NCI-H1048 (cell line): ENCODE measurements at places on chromosomes 12 and 14.

GRCh38 chr12:14167005-14167628, 185.7 kb upstream of the GRIN2B start:
- peak; percentile 24 for DNase-seq

DNA sequence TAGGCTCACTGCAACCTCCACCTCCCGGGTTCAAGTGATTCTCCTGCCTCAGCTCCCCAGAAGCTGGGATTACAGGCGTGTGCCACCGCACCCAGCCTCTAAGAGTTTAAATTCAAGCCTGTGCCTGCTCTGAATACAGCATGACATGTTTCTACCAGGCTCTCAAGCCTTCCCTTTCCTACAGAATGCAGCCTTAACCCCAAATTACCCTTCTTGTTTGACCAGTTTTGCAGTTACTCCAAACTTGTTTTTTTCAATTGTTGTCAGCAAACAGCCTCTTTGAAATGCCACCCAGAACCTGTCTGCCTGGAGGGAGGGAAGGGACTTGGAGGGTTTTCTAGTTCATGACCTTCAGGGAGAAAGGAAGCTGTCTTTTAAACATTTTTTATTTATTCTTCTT, 15.4 kb downstream of the GLTP start:
- no peak for DNase-seq

DNA sequence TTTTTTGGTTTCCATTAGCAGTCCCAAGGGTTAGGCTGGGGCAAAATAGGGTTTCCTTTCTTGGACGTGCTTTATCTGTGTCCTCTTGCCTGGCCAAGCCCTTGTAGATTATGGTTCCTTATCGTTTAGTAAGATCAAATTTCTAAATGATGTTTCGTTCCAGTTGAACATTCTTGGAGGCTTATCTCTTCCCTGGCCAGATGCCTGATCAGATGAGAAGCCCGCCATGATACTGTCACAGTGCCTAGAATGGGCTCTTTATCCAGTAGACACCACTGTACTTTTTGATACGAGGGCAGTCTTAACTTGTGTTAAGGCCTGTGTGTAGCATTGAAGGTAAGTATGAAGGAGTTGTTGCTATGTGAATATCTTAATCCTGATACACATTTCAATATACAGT, 76.1 kb upstream of the TMEM263 start:
- no peak for DNase-seq

DNA sequence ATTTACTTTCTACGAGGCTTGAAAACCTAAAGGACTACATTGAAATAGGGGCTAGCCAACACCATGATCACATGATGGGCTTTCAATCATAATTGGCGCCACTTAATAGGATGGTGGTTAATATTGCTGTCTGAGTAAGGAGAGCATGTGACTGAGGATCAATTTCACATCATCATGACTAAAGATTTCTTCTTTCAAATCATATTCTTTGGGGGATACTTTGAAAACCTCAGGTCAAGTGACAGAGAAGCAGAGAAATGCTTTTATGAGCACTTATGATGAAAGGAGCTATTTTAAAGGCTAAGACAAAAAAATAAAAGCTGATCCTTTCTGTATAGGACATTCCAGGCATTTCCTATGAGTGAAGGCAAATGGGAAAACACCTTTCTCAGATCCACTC, 42.9 kb upstream of the KRAS start:
- no peak for DNase-seq

- no peak for DNase-seq
Measured at GRCh38 chr12:106801167-106801708, 26.8 kb downstream of the RIC8B start.

GRCh38 chr12:9084417-9084816, 31.3 kb downstream of the A2M start:
- no peak for DNase-seq

DNA sequence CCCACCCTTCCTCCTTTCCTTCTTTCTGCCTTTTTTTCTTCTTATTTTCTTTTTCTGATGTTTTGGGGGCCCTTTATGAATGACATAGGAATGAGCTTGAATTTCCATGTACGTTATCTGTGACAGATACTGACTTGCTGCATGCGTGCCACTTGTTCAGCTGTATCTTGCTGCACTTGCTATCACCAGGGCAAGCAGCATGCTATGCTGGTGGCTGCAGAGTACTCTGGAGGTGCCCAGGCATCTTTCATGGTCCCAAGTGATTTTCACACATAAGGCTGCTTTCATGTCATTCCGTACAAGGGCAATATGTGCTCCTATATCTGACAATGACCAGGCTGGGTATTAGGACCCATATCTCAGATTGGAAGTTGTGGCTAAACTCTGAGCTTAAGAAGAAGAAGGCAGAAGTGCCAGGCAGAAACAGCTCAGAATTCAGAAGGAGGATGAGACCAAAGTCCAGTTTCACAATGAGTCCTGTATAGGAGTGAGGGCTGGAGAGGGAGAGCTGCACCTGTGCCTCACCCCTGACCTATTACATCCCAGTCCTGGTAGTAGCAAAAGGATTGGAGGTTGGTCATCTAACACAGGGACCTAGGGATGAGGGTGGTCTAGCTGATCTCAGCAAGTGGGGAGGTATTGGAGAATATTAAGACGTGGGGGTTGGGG, 299.0 kb upstream of the DDHD1 start:
- no peak for DNase-seq

- DNase-seq: no peak
Measured at GRCh38 chr12:107780298-107780697, 5.8 kb downstream of the ASCL4 start.

- DNase-seq: no peak
Measured at GRCh38 chr14:69092840-69093422, 60.0 kb downstream of the DCAF5 start.

GRCh38 chr12:111780615-111781014, 13.9 kb downstream of the ALDH2 start:
- no peak for DNase-seq

DNA sequence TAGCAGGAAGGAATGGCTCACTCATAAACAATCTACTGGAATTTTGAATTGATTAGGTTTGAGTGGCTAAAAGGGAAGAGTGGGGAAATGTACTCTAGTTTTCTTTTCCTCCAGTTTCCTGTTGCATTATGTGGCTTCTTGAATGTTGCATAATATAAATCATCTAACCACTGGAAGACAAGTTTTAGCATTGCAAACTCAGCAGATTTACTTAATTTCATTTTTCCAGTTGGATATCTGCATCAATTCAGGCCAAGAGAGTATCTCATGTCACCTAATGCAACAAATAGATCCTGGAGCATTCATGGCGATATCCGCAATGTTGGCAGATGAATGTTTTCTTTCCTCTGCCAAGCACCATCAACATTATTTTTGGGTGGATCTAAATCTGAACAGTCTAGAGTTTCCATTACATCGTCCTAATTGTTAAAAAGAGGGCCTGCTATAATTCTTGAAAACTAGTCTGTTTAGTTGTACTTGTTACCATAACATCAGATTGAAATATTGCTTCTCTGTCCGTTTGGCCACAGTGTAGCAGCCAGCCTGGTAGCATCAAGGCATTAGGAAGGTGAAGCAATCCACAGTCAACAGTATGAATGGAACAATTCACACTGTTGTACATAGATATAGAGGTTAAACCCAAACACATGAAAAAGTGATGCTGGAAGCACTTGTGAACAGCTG, 544.2 kb downstream of the ETNK1 start:
- no peak for DNase-seq

DNA sequence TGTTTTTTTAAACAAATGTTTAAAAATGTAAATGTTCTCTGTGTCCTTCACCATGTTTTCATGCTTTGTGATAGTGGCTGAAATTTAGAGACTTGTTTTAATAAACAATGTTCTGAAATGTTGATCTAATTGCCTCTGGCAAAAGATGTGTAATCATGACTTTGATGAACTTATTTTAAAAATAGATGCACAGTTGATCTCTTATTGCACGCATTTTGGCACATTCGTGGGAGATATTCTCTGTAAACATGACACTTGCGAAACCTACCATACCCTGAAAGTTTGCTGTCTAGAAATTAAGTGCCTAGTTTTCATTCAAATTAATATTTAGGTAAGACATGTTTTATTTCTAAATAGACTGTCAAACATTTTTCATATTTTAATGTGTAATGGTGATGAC, 119.7 kb upstream of the DNM1L start:
- no peak for DNase-seq

- DNase-seq: no peak
Measured at GRCh38 chr12:123351349-123351748, 13.3 kb downstream of the SBNO1 start.

GRCh38 chr12:92332552-92332951, 186.9 kb upstream of the BTG1 start:
- DNase-seq: no peak

DNA sequence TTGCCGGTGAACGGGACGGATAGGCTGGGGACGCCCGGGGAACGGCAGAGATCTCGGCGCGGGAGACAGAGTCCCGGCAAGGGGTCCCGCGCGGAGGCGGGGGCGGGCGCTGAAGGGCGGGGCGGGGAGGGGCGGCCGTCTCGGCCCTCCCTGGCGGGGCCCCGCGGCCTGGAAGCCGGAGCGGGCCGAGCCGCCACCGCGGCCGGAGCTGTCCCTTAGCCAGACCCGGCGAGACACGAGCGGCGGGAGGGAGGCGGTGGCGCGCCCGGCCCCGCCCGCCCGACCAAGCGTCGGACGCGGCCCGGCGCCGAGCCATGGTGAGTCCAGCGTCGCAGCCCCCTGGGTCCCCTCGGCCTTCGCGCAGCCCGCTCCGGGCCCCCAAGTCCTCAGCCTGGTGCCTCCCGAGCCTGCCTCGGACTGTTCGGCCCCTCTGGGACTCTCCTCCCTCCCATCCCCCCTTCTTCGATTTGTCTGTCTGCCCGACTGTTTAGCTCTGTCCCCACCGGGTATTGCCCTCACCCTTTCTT, at the start of gene ARHGEF40:
Gene ARHGEF40, plus strand, starts transcription at position 222 of the 527 bp plus-strand sequence. Its CDS starts 93 bp downstream, at position 315.
- no peak for DNase-seq

- DNase-seq: no peak
Measured at GRCh38 chr14:104249706-104250105, 111.3 kb downstream of the KIF26A start.

DNA sequence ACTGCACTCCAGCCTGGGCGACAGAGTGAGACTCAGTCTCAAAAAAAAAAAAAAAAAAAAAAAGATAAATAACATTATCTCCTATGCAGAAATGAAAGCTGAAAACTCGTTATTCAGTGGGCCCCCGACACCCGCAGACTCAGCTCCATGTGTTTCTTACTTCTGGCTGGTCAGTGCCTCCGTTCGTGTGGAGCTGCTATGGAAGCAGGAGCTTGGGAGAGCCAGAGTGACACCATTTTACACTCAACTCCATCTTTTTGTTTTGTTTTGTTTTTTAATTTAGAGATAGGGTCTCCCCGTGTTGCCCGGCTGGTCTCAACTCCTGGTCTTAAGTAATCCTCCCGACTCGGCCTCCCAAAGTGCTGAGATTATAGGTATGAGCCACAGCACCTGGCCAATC, 13.3 kb upstream of the PLEKHG6 start:
- DNase-seq: no peak

DNA sequence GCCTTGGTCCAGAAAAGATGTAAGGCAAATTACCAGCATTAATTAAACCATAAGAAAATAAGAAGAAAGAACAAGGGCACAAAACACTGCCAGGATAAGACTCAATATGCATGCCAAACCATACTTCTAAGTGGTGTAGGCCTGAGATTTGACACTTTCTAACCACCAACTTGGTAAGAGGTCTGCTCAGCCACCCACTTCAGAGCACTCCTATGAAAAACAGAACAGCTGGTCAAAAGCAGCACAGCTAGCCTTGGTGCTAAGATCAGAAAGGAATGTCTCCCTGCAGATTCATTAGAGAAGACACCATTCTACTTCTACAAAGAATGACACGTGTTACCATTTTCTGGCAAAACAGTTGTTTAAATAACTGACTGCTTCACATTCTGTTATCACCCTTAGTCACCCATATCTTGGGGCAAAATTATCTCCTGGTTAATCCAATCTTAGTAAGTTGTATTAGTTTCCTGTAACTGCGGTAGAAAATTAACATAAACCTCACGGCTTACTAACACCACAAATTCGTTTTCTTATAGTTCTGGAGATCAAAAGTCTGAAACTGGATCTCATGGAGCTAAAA, 13.2 kb downstream of the RPS6KA5 start:
- no peak for DNase-seq

DNA sequence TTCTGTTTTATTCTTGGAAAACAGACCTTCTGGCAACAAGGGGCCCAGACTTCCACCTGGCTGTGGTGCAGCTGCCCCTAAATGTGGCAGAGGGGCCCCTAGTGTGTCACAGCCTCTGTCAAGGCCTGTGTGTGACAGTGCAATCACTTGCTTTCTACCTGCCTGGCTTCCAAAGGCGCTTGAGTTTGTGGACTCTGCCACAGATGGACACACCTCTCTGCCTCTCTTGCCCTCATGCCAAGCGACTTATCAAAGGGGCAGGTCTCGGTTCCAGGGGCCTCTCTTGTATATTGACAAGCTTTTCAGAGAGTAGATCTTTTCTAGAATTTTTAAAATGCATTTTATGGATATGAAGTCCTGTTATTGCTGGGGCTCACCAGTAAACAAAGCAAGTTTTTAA, 217.2 kb downstream of the SLC15A4 start:
- no peak for DNase-seq

- DNase-seq: no peak
Measured at GRCh38 chr12:67761566-67761965, 113.0 kb downstream of the DYRK2 start.

- no peak for DNase-seq
Measured at GRCh38 chr14:84485036-84485435, 1044.9 kb upstream of the FLRT2 start.

DNA sequence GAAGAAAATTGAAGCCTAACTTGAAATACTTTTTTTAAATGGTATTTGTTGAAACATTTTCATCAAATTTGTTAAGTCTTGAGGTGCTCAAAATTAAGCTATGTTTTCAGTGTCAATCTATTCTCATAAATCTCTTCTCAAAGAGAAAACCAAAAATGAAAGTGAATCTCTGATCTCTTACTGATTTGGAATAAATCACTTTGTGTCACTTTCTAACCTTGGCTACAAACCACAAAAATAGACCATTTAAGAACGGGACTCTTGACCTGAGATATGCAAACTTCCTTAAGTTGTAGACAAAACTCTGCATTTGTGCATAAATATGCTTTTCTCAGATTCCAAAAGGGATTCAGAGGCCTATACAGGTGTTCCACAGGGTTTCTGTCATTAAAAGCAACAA, 192.9 kb downstream of the SEC23A start:
- DNase-seq: no peak

- no peak for DNase-seq
Measured at GRCh38 chr14:85063747-85064146, 466.2 kb upstream of the FLRT2 start.

- DNase-seq: no peak
Measured at GRCh38 chr14:53692885-53693284, 263.7 kb downstream of the BMP4 start.

DNA sequence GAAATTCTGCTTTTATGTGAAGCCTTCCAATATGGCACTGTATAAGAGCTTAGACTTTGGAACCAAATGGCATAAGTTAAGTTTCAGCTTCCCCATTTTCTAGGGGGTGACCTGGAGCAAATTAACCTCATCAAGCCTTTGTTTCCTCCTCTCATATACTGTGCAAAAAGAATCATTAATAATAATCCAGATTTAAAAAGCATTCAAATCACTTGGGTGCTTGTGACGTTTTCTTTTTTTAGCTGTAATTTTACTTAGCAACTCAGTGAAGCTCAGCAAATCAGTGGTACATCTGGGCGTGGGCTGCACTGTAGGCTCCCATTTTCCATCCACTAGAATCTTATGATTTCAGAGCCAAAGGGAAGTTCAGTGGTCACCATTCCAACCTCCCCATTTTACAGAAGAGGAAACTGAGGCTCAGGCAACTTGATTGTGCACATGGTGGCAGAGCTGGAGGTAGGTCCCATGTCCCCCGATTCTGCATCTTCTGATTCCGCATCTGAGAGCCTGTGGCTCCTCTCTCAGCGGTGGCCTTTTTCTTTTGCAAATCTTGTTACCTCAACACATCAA, 131.2 kb downstream of the SNAPC1 start:
- DNase-seq: no peak

- DNase-seq: no peak
Measured at GRCh38 chr12:84757978-84758377, 154.6 kb downstream of the SLC6A15 start.
